ENCODE measurements at places on chromosomes 4 and X.

DNA sequence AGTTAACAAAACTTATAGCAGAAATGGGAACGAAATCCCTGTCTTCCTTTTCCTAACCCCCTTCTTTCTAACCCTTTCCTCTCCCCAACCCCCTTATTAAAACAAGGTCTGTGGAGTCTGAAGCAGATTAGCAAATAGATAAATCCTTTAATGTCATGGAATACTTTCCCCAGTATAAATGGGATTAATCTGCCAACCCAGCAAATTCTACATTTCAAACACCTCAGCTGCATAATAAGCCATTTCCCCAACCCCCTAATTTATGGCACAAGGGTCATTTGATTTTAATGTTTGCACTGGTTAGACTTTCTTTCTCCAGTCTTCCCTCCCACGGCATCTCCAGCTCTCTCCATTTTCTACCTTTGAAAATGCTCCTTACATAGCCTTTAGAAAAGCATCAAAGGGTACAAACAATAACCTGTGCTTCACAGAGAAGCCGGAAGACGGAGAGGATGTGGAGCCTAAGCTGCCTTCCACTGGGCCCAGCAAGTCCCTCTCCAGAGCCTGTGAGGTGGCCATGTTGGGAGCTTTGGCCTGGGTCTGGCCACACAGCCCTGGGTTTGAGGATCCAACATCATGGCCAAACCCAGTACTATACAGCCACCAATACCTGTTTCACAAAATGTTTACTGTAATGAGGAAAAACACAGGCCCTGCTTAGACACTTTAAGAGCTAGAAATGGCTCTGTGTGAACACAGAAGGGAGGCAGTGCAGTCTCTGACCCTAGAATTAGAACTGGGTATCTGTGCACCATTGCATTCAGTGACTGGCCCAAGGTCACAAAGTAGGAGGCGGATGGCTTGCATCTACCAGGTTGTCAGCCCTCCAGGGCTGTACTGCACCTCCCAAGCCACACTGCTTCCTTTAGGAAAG, 56.9 kb upstream of the SPRY1 start:
- DNase-seq = no peak

DNA sequence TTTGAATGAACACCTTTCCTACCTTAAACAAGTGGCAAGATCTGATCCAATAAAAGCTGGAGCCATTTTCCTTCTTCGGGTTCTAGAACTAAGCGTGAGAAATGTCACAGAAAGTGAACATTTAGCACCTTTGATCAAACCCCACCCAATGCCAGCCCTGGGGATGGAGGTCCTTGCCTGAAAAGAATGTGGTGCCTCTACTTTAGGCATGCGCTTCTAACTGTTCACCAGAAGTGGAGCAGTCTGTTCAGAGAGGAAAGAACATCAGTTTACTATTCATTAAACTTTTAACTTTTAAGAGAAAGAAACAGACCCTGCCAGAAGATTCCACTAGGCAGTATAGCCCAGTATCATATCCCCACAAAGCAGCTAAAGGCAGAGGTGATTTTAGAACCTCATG, 75.9 kb downstream of the INTS12 start:
- DNase-seq = no peak

GRCh38 chr4:69984030-69984443, 11.7 kb upstream of the STATH start:
- DNase-seq = no peak

- no peak for DNase-seq
Measured at GRCh38 chrX:21014326-21014725, 359.9 kb upstream of the CNKSR2 start.

GRCh38 chr4:34200535-34200934, 2043.8 kb downstream of the ARAP2 start:
- no peak for DNase-seq

DNA sequence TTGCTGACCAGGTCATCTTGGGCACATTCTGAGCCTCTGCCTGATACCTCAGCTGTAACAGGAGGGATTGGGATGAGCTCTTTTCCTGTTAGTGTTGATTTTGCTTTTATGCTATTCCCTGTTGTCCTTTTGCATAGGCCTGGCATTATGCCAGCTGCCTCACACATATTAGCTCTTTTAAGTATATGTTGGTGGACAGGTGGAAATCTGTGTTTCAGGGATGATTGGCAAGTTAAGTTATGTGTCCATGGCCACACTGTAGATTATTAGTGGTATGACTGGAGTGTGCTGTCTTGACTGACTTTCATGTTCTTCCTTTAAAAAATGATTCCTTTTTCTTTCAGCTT, 28.9 kb downstream of the NSD2 start:
- no peak for DNase-seq

DNA sequence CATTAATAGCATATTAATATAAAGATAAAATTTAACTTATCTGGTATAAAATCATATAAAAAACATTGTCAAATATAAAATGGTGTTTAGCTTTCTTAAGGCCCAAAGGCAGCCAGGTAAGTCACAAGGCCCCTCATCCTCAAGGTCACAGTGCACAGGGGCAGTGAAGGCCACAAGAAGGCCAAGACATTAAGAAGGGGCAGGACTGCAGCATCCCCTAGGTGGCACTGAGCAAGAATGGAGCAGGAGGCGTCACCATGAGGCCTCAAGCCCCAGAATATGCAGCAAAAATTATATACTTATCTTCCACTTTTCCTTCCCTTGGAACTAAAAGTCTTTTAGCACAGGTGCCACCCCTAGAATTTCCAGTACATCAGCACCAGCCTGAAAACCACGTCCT, 49.5 kb upstream of the MAGEA8 start:
- no peak for DNase-seq
